ENCODE measurements at places on chromosomes 2 and 18.

DNA sequence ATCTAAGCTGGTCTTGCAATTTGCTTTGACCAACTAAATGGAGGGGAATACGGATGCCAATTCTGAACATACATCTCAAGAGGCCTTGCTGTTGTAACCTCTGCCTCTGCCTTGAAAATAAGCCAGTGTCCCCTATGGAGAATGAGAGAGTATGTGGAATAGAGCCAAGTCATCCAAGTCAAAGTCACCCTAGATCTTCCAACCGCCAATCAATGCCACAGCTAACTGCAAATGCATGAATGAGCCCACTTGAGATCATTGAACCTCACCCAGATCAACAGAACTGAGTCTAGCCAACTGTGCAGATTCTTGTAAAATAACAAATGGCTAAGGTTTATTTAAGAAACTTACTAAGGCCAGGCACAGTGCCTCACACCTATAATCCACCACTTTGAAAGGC, 139.8 kb upstream of the TANK start:
- DNase-seq, result no peak

- no peak for DNase-seq
Measured at GRCh38 chr18:34399892-34400291, 175.2 kb upstream of the NOL4 start.

DNA sequence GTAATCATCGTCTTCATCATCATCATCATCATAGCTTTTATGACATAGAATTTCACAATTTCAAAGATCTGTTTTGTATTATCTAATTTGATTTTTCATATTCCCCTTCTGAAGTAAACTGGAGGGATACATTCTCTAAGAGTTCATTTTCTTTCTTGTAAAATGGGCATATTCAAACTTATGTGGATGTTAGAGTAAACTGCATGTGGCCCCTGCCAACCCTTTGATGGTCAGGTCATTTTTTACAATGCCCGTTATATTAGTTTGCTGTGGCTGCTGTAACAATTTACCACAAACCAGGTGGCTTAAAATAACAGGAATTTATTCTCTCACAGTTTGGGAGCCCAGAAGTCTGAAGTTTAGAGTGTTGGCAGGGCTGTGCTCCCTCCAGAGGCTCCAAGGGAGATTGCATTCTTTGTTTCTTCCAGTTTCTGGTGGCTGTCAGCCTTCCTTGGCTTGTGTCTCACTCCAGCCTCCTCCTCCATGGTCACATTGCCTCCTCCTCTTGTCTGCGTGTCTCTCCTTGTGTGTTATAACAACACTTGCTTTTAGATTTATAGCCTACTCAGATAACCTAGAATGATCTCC, 127.5 kb upstream of the MMADHC start:
- DNase-seq, result peak; percentile 3

DNA sequence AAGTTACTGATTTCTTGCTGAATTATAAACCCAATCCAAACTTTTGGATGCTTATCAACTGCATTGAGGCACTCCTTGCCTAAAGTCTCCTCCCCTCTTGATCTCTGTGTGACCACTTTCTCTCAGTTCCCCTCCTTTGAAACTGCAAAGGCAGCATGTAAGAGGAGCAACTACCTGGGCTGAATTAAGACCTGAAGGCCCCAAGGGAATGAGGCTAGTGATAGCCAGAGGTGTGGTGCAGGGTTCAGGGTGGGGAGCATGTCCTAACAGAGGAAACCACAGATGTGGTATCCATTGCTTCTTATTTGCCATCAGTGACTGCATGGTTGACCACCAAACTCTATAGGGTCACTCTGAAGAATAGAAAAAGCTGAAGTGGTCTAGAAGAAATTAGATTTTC, 557.9 kb downstream of the TNS1 start:
- DNase-seq, result no peak

GRCh38 chr18:48321536-48321935, 87.6 kb downstream of the ZBTB7C start:
- DNase-seq, result no peak

DNA sequence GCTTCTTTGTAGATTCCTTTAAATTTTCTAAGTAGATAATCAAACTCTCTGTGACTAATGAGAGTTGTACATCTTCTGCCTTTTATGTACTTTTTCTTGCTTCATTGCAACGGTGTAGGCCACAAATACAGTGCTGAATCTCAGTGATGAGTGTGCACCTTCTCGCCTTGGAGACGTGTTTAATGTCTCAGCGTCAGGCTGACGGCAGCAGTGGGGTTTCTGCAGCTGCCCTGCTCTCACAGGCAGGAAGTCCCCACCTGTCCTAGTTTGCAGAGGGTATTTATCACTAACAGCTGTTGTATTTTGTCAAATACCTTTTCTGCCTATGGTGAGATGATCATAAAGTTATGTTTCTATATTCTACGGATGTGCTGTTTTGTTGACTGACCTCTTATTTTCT, 13.3 kb downstream of the AGXT start:
- no peak for DNase-seq

GRCh38 chr2:46161315-46161714, 135.9 kb upstream of the EPAS1 start:
- DNase-seq, result no peak

DNA sequence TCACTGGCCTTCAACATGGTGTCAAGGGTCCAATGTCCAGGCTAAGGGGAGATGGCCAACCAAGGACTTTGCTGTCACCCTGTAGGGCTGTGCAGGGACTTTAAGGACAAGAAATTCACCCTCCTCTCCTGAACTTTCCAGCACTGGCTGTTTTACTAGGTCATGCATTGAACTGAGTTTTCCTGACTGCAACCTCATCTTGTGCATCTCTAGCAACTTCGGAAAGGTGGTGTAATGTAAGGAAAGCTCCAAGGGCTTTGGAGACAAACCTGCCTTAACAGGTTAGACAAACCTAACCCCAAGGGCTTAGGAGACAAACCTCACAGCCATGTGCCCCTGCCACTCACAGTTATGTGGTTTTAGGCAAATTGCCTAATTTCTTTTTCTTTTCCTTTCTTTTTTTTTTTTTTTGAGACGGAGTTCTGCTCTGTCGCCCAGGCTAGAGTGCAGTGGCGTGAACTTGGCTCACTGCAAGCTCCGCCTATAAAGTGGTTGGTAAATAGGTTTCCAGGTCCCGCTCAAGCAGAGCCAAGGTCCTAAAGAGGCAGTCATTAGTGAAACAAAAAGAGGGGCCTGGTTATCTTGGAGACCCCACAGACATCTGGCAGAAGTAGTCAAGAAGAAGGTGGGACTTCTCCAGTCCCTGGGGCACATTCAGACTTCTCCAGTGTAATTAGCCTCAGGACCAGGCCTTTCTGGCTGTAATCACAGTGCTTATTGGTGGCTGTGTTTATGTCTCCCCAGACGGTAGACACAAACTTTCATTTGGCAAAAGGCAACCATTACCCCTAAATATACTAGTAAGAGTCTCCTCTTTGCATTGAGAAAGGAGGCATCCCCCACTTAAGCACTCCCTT, 37.6 kb upstream of the PMAIP1 start:
- DNase-seq, result no peak

- no peak for DNase-seq
Measured at GRCh38 chr2:85547859-85548607, 9.1 kb downstream of the MAT2A start.

GRCh38 chr2:150211164-150211631, 276.3 kb downstream of the RND3 start:
- no peak for DNase-seq

DNA sequence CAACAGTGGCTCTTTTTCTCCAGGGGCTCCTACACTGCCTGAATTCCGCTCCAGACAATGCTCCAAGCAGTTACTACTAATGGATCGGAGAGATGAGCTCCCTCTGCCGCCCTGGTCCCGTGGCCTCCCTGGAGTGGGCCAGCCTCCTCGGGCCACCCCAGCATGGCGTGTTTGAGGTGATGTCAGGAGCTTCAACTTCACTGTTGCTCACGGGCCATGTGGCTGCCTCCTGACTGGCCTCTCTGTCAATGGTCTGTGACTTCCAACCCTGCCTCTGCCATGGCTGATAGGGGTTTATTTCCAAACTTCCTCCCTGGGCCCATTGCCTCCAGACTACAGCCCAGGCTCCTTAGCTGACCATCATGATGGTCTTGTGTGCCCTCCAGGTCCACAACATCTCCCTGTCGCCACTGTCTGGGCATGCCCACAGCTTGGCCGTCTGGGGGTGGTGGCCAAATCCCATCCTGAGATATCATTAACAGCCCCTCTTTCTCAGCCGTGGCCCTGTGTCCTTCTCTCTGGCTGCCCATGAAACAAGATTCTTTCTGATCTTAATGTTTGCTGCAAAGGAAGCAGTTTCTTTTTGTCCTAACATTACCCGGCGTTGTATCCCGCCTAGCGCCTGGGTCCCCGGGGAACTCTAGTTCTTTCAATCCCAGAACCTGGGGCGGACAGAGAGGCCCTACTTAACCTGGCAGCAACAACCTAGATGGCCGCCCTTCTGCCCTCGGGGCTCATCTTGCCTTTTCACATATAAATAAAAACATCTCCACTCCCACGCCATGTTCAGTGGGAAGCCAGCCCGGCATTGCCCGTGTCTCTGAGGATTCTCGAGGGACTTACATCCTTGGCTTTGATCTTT, 38.1 kb downstream of the ATOH8 start:
- DNase-seq, result no peak

GRCh38 chr2:163692611-163693482, 43.0 kb downstream of the FIGN start:
- DNase-seq, result no peak

DNA sequence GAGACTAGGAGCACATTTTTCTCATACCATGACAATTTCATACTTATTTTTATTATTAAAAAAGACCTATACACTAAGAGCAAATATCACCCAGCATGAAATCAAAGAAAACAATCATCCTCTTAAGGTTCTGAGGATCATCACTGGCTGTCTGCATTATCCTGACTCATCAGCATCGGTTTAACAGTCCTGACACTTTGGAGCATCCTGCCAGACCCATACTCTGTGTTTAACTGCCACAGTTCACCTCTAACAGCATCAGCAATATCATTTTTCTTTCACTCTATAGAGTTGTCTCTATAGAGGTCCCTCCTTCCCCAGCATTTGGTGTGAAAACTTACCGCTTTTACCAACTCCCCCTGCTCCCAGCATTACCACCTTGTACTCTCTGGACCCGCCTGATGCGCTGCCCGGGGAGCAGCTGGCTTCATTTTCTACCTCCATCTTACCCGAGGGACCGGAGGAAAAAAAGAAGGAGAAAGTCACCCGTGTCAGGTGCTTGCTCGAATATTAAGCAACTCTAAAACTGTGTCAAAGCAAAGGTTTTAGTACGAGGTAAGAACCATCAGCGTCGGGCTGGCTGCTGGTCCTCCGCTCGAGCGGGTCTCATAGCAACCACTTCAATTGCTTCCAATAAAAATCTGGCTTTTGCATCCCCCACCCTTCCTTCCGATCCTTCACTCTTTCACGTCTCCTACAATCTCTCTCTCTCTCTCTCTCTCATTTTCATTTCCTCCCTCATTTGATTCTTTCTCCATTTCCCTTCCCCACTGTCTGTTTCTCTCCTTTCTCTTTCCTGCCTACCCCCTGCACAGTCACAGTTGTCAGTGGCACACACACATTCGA, at the start of gene RIT2:
TSS of gene RIT2 (minus strand) at position 610 of the 846 bp plus-strand sequence.
- DNase-seq, result no peak

- DNase-seq, result no peak
Measured at GRCh38 chr2:150167711-150168110, 319.8 kb downstream of the RND3 start.

DNA sequence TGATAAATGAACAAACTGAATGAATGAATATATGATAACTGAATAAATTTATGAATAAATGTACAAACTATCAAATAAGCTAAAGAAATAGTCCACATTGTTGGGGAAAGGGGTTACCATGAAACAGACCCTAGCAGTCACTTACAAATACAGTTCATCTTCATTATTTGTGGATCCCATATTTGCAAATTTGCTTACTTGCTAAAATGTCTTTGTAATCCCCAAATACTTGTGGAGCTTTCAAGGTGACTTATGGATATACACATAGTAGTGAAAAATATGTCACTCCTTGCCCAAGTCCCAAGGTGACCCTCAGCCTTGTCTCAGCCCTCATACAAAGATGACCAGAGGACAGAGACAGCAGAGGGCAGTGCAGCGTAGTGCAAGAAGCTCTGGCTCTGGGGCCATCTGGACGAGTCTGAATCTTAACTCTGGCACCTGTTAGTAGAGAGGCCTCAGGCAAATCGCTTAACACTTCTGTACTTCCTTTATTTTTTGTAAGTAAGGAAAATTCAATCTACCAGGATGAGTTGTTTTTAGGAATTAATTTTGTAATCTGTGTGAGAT, 3.1 kb downstream of the PAIP2B start:
- peak; percentile 9 for DNase-seq

DNA sequence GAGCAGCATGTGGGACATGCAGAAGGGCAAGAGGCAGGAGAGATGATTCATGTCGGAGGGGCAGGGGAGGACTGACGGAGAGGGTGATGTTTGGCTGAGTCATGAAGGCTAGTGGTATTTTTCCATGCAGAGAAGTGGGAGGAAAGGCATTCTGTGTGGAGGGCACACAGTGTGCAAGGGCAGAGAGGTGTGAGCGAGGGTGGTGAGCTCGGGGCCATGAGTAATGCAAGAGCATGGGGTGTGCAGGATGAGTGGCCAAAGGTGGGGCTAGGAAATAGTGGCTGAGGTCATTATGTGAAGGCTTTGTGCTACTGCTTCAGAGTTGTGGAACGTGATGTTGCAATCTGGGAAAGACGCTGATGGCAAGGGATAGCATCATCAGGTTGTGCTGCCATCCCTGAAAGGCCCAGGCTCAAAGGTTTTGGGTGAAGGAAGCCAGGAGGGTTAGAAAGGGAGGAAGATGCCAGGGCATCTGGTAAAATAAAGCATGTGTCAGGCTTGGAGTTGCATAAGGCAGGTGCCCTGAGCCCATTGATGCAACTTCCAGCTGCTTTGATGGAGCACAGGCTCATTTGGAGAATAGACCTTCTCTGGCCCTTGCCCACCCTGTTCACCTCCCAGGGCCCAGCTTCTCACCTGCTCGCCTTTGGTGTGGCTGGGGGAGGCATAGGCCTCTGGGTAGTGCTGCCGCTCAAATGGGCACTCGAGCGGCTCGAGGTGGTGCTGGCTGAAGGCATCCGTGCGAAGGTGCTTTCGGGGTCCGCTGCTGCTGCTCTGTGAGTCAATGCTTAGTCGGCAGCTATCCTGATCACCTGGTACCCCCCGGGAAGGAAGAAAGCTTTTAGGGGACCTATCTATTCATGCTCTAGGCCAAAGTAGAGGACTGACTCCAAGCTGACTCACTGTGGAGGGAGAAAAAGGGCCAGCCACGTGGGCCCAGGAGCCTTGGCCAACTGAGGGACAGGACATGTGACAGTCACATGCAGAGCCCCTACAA, 37.5 kb downstream of the PAX8 start:
- DNase-seq, result no peak

DNA sequence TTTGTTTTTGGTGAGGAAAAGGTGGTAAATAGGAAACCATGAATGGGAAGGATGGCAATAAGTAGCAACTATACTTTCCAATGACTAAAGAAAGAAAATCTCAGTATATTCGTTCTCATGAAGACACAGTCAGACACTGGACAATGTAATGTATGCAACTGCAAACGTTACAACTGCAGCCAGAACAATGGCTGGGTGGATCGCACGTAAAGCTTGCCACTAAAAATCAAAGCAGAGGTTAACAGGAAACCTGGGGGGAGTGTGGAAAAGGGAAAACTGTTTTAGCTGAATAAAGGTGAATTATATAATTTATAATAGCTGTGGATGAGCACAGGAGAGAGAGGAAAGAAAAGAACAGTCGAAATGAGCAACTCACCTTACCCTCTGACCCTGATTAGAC, 33.3 kb downstream of the NEMP2 start:
- no peak for DNase-seq
